ENCODE measurements at places on chromosomes 6 and 20.

DNA sequence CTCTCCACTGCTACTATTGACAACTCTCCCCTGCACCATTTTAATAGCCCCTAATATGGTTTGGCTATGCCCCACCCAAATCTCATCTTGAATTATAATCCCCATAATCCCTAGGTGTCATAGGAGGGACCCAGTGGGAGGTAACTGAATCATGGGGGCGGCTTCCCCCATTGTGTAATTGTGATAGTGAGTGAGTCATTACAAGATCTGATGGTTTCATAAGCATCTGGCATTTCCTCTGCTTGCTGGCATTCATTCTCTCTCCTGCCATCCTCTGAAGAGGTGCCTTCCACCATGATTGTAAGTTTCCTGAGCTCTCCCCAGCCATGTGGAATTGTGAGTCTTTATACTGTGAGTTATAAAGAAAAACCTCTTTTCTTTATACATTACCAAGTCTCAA, 74.1 kb upstream of the TCF21 start:
- DNase-seq, result no peak

DNA sequence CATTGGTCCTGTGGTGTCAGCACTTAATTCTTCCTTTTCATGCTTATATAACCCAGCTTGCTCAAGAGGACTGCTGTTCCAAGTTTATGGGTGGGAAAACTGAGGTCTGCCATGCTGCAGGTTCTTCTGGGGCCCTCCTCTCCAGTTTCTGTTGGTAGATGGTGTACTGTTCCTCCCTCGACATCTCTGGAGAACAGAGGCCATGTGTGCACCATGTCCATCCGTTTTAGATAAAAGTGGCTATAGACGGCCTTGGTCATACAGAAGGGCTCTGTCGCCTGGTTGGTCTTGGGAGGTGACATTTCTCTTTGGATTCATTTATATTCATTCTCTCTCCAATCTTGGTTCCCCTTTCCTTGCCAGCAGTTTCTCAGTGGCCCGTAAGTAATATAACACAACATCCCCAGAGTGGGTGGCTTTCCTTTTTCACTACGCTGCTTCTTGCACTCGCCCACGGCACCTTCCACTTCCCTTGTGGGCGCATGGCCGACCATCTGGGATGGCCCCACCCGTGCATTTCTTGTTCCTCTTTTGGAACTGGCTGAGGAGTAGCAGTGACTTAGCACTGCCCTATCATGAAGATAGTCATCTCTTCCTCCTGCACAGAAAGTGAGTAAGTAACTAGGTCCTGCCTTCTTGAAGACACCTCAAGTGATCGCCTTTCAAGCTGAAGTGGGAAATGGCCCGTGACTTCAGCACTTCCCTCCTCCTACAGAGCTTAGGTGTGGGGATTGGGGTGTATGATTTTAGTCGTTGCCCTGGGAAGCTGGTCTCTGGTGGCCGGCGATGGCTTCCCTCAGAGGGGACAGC, 94.2 kb downstream of the RREB1 start:
- DNase-seq, result peak; percentile 51

- DNase-seq, result no peak
Measured at GRCh38 chr6:13863699-13864155, 49.4 kb upstream of the MCUR1 start.

DNA sequence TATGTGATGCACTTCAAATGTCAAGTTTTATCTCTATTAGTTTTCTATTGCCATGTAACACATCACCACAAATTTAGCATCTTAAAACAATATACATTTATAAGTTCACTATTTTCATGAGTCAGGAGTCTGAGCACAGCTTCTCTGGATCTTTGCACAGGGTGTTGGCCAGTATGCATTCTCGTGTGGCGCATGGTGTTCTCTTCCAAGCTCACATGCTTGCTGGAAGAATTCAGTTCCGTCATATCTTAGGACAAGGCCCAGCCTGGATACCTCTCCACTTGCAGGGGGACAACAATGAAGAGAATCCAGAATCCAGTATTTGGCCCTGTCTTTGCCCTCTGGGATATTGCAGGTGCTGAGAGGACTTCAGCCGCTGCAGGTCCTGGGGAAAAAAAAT, 51.0 kb upstream of the ECI2 start:
- DNase-seq, result no peak

DNA sequence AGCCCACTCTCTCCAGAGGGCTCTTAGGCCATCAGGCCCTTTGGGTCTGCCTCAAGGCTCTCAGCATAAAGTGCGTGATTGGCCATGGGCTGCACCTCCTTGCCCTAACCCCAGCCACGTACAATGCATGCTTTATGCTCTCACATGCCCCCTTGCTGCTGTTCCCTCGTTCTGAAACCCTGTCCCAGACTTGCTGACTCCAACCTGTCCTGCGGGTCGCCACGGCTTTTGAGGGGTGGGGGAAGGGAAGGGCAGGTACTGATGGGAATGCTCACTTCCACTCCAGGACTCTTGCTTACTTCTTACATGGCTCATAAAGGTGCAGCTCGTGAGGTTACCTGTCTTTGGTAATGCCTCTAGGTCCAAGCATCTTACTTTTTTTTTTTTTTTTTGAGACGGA, 6.0 kb downstream of the ARMC12 start:
- DNase-seq, result no peak

DNA sequence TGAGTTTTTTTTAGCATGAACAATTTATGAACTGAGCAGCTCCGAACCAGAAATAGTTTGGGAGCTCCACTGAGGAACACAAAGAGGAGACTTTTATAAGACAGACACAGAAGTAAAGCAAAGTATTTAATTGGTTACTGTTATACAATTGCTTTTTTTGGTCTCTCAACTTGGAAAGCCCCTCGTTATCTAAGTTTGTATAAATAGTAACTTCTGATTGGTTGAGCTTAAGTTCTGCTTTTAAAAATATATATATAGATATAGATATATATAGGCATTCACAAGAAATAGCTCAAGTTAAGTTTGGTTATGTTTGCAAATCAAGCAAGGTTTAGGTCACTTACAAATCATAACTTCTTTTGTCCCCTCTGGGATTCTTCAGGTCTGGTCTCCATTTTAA, 20.2 kb upstream of the NCR2 start:
- no peak for DNase-seq

DNA sequence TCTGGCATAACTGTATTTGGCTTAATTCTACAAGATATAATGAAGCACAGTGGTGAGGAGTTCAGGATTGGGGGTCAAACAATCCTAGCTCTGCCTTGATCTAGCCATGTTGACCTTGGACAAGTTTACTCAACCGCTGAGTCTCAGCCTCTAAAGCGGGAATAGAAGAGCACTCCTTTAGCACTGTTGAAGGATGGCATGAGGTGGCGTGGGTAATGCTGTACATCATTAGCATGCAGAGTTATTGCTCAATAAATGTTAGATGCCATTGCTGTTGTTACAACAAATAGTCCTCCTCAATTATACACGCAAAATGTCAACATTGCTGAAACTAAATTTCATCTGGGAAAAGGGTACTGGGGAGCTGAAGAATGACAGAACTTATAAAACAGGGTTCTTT, 78.6 kb downstream of the KIF13A start:
- no peak for DNase-seq

DNA sequence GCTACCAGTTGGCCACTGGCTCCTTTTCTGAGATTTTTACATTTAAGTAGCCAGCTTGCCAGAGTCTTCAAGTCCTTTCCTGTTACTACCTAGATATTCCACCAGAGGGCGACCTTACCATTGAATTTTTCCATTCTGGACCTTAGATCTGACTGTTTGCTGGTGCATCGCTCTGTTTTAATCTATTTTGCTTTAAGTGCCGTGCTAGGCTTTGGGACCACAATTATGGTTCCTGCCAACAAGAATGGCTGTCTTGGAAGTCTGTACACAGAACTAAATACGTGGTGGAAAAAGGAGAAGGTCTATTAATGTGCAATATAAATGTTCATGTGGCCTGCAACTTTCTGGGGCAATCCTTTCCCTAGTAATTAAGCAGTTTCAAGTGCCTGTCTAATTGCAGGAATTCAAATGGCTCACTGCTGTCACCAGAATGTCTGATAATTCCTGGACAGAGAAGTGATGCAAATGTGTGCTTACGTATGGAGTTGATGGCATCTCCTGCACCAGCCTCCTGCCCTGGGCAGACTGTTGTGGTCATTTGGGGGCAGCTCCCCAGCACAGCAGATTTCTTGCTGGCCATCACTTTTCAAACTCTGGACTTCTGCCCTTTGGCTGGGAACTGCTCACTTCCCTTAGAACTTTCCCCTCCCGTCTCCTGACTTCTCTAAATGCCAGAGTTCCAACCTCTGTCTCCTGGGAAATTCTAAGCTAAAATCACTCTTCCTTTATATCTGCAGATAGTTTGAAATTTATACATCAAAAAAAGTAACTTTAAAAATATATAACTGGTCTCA, 5.6 kb upstream of the HLA-DOA start:
- DNase-seq, result no peak

DNA sequence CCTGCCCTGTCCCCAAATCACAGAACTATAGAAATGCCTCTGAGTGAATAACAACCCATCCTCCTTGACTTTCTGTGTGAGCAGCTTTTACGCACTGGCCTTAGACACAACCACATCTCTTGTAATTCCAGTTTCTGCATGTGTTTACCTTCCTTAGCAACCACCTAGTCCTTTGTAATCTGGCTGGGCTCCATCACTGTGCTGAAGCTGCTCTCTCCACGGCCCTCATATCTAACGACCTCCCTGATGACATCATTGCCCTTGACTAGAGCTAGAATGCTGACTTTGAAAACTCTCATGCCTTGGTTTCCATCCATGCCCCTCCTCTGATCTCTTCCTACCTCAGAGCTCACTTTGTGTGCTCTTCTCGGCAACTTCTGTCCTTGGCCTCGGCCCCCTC, 30.5 kb upstream of the GLP1R start:
- DNase-seq, result no peak

DNA sequence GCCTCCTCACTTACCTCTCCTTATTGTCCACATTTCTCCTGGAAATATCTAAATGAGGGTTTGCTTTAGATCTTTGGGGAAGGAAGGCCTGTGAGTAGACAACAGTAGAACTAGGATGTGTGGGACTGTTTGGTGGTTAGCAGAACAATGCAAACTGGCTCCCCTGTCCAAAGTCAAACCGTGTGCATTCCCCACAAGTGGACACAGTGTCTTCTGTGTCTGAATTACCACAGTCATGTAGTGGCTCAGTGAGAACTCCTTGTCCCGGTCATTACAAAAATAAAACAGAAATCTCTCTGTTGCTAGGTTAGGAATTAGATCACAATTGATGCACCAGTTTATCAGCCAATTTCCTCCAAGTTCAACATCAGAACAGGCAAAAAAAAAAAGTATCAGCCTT, 455 bp upstream of the ADGRF4 start:
- DNase-seq, result no peak

DNA sequence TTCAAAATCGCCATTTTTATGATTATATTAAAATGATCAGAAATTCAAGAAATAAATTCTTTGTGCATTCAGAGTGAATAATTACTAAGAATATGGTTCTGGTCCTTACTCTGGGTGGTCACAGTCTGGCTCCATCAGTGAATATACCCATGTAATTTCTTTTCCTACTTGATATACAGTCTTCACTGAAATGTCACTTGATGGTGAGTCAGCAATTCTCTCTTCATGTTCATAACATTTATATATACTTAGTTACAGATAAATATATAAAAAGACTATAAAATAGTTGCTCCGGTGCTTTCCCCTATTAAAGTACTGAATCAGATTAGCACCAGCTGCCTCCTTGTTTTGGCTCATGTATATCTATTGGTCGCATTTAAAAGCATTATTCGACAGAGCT, 56.4 kb upstream of the MTRF1L start:
- no peak for DNase-seq

DNA sequence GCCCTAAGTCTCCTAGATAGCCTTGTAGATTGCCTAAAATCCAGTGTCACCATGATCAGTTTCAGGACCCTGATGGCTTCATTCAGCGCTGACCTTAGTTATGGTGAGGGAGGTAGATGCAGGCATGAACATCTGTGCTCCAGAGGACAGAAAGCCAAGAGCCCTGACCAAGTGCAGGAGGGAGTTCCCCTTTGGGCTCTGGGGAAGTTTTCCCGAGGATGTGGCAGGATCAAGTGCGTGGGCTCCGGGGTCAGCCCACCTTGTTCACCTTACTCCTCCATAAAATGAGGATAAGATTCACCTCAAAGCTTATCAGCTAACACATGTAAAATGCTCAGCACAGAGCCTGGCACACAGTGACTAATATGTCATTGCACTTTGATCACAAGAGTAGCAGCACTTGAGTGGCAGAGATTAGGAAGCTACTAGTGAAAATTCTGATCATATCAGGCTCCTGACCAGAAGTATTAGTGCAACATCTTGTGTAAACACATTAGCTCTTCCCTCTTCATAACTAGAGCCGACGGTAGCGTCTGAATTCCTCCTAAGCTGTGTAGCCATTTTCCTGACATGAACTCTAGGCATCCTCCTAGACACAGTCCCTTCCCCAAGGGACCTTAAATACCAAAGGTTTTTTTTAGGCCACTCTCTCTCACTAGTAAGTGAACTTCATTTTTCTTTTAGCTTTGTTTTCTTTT, 125.2 kb downstream of the SULF2 start:
- DNase-seq, result no peak

- DNase-seq, result no peak
Measured at GRCh38 chr6:158722176-158722729, 72.4 kb downstream of the SYTL3 start.

- no peak for DNase-seq
Measured at GRCh38 chr20:53947501-53948195, 122.7 kb downstream of the BCAS1 start.

DNA sequence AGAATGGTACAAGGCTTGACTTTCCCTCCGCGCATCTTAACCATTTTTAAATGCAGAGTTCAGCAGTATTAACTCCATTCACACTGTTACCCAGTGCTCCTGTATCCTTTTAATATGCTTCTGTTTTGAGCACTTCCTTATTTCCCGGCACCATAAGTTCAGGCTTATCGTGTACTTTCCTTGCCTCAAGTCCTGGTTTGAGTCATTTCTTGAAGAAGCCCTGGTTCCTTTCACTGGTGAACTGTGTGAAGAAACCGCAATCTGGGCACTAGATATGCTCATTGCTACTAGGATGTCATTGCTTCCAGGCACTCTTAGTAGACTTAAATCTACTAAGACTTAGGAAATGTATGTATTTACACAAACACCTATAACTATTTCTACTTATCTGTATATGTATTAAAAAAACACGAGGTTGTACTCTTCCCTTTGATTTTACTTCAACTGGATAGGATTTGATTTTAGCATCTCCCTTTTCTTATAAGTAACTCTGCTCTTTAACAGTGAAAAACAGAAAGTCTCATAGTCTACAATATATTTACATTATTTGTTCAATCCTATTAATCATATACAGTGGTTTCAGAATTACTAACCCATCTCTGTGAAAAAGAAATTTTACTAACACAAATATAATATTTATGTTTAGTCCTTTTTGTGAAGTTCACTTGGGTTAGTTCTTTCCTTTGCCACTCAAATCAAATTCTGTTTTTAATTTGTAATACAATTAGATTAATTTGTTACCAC, 135.5 kb downstream of the CDKAL1 start:
- DNase-seq, result no peak

Measured in GM18507 (cell line).